ENCODE measurements at places on chromosomes 5 and 9.

GRCh38 chr5:80168388-80169028 lies 87.3 kb downstream of the SERINC5 start:
- H3K4me1 ChIP-seq: peaks cover 43% of the 10 kb centered on the region
- H3K4me3 ChIP-seq: no peak overlapping the region
- no peak for DNase-seq
- no peak overlapping the region for H3K27ac ChIP-seq

DNA sequence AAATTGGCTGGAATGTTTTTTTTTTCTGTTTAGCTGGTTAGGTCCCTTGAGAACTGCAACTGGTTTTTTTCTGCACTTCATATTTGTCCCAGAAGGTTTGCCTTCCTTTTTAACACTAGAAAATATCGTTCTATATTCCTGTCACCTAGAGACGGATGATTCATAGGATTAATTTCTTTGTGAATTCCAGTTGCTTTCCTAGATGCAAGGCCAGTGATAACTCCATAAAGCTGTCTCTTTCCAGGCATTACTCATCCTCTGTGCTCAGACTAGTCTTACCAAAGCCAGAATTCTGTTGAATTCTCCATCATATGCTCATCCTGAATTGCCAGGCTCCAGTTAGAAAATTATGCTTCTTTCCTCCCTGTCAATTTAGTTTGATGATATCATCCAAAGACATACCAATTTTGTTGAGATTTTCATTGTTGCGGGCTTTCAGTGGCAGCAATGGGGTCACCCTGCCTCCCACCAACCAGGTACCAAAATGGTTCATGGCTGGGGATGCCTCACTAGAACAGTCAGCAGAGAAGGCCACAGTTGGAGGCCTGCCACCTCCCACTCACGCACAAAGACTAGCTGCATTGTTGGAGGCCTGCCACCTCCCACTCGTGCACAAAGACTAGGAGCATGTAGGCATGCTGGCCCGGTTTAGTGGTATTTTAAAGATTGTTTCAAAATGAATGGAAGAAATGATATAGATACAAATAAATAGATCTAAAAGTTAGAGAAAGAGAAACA lies 8.5 kb downstream of the BAAT start:
- H3K27ac ChIP-seq: no peak overlapping the region
- H3K36me3 ChIP-seq: no peaks in the 10 kb centered on the region
- no peak overlapping the region for H3K4me3 ChIP-seq
- H3K4me1 ChIP-seq: no peaks in the 10 kb centered on the region
- peaks cover 19% of the 10 kb centered on the region for H3K27me3 ChIP-seq

GRCh38 chr5:12911156-12911555 lies 1006.9 kb upstream of the CTNND2 start:
- H3K4me3 ChIP-seq: no peak overlapping the region
- H3K4me1 ChIP-seq: no peaks in the 10 kb centered on the region
- no peak overlapping the region for H3K27ac ChIP-seq
- DNase-seq: no peak
- H3K27me3 ChIP-seq: no peaks in the 10 kb centered on the region
- H3K36me3 ChIP-seq: no peaks in the 10 kb centered on the region

GRCh38 chr5:1278216-1278615 lies 16.7 kb downstream of the TERT start:
- H3K36me3 ChIP-seq: peaks cover 15% of the 10 kb centered on the region
- H3K27ac ChIP-seq: no peak overlapping the region
- no peak for DNase-seq
- peaks cover 2% of the 10 kb centered on the region for H3K4me1 ChIP-seq
- no peaks in the 10 kb centered on the region for H3K27me3 ChIP-seq
- no peak overlapping the region for H3K4me3 ChIP-seq

DNA sequence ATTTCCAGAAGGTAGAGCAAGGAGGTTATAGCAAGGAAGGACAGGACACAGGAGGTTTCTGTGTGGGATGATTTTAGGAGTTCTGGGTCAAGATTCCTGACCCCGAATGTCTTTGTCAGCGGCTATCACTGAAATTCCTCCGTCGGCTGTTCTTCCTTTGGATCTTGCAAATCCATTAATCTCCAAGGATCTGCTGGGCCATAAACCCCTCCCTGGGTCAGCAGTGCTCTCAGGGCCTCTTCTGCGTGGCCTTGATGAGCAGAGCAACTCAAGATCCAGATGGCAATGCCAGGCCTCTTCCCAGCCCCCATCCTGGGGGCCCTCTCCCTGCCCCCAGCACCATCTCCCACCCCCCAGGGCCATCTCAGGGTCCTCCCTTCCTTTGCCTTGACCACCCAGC lies 16.3 kb upstream of the COL27A1 start:
- no peaks in the 10 kb centered on the region for H3K4me1 ChIP-seq
- H3K27me3 ChIP-seq: no peaks in the 10 kb centered on the region
- no peak overlapping the region for H3K4me3 ChIP-seq
- H3K27ac ChIP-seq: no peak overlapping the region

DNA sequence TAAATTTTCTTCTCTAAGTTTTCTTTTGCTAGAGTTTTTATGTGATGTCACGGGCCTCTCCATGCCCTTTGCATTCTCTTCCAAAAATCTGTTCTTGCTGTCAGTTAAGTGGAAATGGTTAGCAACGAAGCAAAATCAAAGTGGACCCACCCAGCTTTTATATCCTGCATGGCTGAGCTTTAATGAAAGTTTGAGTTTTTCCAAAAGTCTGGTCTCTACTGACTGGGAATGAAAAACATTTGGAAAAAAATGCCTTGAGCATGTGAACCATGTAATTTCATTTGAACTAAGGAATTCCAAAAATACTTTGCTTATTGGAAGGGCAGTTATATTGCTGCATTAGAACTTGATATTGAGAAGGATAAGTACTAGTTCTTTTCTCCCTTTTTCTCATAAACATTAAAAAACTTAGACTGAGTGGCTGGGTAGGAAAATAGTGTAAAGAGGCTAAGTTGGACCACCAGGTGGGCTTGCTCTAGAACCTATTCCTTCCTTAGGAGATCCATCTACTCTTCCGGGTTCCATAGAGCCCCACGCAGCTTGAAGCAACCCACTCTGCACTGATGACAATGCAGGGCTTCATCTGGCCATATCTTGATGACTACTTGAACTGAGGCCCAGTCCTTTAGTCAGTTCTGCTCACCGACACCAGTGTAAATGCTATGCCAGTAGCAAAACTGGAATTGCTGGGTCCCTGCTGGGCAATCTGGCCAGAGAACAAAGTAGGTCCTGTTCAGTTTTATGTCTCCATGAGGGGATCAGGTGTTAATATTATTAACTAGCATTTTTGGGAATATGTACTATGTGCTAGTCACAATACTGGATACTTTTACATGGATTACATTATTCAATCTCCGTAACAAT lies 17.4 kb upstream of the RIC1 start:
- H3K36me3 ChIP-seq: no peaks in the 10 kb centered on the region
- DNase-seq: no peak
- H3K27me3 ChIP-seq: no peaks in the 10 kb centered on the region
- no peak overlapping the region for H3K4me3 ChIP-seq
- H3K4me1 ChIP-seq: peaks cover 25% of the 10 kb centered on the region

- H3K4me1 ChIP-seq: no peaks in the 10 kb centered on the region
- no peak overlapping the region for H3K4me3 ChIP-seq
- no peak for DNase-seq
- H3K27ac ChIP-seq: no peak overlapping the region
These were observed 148.8 kb upstream of the TBC1D2 start for GRCh38 chr9:98404237-98404636.

DNA sequence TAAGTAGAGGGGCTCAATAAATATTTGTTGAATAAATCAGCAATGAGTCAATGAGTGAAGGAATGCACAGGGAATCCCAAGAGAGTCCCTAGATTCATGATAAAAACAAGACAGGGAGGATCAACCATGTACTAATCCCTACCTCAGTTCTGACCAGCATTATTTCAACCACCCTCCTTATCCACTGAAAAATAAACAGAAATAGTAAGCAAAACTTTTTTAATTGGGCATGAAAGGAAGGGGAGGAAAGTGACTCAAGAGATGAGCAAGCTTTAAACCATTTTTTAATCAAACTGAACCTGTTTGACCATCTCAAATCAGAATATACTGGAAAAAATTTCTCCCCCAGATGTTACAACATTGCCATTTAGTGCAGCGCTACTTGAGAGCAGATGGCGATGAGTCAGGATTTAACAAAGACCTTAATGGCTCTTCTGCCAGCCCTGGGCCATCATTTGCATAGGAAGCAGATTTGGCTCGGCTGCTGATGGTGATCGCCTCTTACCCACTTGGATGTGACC lies 194.8 kb upstream of the SLC30A5 start:
- H3K27me3 ChIP-seq: no peaks in the 10 kb centered on the region
- no peaks in the 10 kb centered on the region for H3K36me3 ChIP-seq
- H3K4me3 ChIP-seq: no peak overlapping the region

GRCh38 chr5:169701910-169702451 lies 64.9 kb downstream of the DOCK2 start:
- no peak overlapping the region for H3K4me3 ChIP-seq
- peak overlapping the region; percentile 59 for H3K27ac ChIP-seq
- peaks cover 64% of the 10 kb centered on the region for H3K36me3 ChIP-seq

DNA sequence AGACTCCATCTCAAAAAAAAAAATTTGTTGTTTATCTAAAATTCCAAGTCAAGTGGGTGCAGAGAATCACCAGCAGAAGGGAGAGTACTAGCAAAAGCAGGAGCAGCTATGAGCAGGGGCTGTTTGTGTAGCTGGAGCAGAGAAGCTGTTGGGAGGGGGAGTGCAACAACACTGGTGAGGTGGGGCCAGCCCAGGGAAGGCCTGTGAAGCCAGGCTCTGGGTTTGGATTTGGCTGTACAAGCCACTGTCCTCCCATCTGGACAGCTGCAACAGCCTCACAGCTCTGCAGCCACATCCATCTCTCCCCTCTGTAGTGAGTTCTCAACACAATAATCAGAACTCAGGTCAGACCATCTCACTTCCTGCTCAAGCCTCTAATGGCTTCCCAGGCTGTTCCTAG lies 59.4 kb downstream of the TMOD1 start:
- no peak overlapping the region for H3K4me3 ChIP-seq
- DNase-seq: no peak
- H3K36me3 ChIP-seq: no peaks in the 10 kb centered on the region
- H3K27ac ChIP-seq: no peak overlapping the region
- peaks cover 8% of the 10 kb centered on the region for H3K4me1 ChIP-seq

GRCh38 chr9:86298873-86299272 lies 16.5 kb upstream of the ISCA1 start:
- H3K27me3 ChIP-seq: no peaks in the 10 kb centered on the region
- no peak for DNase-seq
- peaks cover 10% of the 10 kb centered on the region for H3K4me1 ChIP-seq
- H3K27ac ChIP-seq: no peak overlapping the region
- H3K36me3 ChIP-seq: peaks cover 32% of the 10 kb centered on the region
- H3K4me3 ChIP-seq: no peak overlapping the region

DNA sequence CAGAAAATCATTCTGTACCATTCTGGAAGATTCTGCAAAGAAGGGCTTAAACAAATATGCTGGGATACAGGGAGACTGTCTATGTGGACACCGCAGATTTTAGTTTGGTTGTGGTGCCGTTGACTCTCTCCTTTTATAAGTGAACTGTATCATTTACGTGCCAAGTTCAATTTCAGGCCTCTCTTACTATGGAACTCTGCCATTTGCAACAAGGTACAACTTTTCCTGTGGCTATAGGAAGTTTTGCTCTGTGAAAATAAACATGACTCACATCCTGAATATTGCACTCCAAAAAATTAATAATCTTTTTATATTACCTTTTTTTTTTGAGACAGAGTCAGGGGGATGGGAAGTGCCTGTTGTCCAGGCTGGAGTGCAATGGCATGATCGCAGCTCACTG lies 29.7 kb upstream of the CSNK1G3 start:
- no peaks in the 10 kb centered on the region for H3K36me3 ChIP-seq
- H3K27ac ChIP-seq: no peak overlapping the region
- peaks cover 5% of the 10 kb centered on the region for H3K27me3 ChIP-seq
- no peak overlapping the region for H3K4me3 ChIP-seq
- DNase-seq: no peak

GRCh38 chr9:17962747-17963146 lies 383.9 kb downstream of the SH3GL2 start:
- H3K36me3 ChIP-seq: no peaks in the 10 kb centered on the region
- no peaks in the 10 kb centered on the region for H3K4me1 ChIP-seq
- no peak overlapping the region for H3K27ac ChIP-seq
- H3K27me3 ChIP-seq: no peaks in the 10 kb centered on the region
- DNase-seq: no peak
- no peak overlapping the region for H3K4me3 ChIP-seq

GRCh38 chr5:17951392-17952169 lies 317.3 kb downstream of the TAF11L14 start:
- no peaks in the 10 kb centered on the region for H3K4me1 ChIP-seq
- no peaks in the 10 kb centered on the region for H3K27me3 ChIP-seq
- H3K27ac ChIP-seq: no peak overlapping the region
- H3K36me3 ChIP-seq: no peaks in the 10 kb centered on the region
- no peak overlapping the region for H3K4me3 ChIP-seq

GRCh38 chr5:14250084-14250695 lies 107.0 kb downstream of the TRIO start:
- H3K4me1 ChIP-seq: no peaks in the 10 kb centered on the region
- H3K36me3 ChIP-seq: no peaks in the 10 kb centered on the region
- H3K27me3 ChIP-seq: no peaks in the 10 kb centered on the region
- no peak for DNase-seq
- no peak overlapping the region for H3K27ac ChIP-seq

- no peaks in the 10 kb centered on the region for H3K36me3 ChIP-seq
- peaks cover 20% of the 10 kb centered on the region for H3K4me1 ChIP-seq
- H3K27ac ChIP-seq: no peak overlapping the region
- peaks cover 7% of the 10 kb centered on the region for H3K27me3 ChIP-seq
- H3K4me3 ChIP-seq: no peak overlapping the region
These were observed 10.9 kb upstream of the RHOBTB3 start for GRCh38 chr5:95720094-95720786.

- H3K4me3 ChIP-seq: no peak overlapping the region
- H3K36me3 ChIP-seq: no peaks in the 10 kb centered on the region
- H3K27me3 ChIP-seq: no peaks in the 10 kb centered on the region
These were observed 23.8 kb downstream of the GDA start for GRCh38 chr9:72173080-72173479.

GRCh38 chr5:126383776-126384175 lies 39.4 kb upstream of the GRAMD2B start:
- no peaks in the 10 kb centered on the region for H3K36me3 ChIP-seq
- no peaks in the 10 kb centered on the region for H3K27me3 ChIP-seq
- no peak for DNase-seq
- H3K4me3 ChIP-seq: no peak overlapping the region

DNA sequence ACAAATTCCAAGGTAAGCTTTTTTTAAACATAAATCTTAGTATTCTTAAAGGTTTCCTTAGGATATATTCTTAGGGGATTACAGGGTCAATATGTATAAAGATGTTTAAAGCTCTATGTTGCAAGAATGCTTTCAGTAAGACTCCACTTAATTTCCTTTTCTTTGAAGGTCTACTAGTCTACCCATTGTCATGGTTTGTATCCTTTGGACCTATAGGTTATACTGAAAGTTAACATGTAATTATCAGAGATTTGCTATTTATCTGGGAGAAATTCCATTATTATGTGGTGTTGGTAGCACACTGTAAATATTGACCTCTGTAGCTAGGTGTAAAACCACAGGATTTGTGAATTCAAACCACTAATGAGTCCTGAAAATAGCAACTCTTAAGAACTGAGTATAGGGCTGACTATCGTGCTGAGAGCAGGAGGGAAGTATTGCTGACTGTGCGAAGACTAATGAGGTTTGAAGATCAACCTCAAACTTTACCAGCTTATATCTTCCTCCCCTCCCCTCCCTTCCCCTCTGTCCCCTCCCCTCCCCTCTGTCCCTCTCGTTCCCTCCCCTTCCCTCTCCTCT lies 85.6 kb downstream of the GADD45G start:
- peaks cover 8% of the 10 kb centered on the region for H3K4me1 ChIP-seq
- no peak overlapping the region for H3K27ac ChIP-seq
- no peak overlapping the region for H3K4me3 ChIP-seq
- H3K36me3 ChIP-seq: no peaks in the 10 kb centered on the region
- H3K27me3 ChIP-seq: no peaks in the 10 kb centered on the region
- no peak for DNase-seq

Measured in activated naive CD4-positive, alpha-beta T cell treated with anti-CD3 and anti-CD28 coated beads for 36 hours (primary cell).